ENCODE measurements at places on chromosomes 6 and 20.
A peak's percentile ranks its signal among the peaks of the same experiment; 100 is the strongest.

DNA sequence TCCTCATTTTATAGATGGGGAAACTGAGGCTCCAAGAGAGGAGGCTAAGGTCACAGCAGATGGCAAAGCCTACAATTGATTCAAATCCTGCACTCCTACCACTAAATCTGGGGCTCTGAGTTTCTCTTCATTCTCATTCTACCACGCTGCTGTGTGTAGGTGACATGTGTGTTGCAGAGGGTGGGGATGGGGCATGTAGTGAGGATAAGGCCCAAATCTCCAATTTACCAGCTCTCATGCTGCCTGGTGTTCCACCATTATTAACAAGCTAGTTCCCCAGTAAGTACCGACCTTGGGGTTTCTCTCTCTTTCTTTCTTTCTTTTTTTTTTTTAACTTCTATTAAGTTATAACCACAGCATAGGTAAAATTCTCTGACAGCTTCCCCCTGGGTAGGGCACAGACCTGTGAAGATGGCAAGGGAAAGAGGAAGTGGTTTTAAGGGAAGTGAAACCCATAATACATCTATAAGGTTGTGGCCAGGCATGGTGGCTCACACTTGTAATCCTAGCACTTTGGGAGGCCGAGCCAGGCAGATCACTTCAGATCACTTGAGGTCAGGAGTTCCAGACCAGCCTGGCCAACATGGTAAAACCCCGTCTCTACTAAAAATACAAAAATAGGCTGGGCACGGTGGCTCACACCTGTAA, 13.0 kb upstream of the MATN4 start:
- no peak for DNase-seq

DNA sequence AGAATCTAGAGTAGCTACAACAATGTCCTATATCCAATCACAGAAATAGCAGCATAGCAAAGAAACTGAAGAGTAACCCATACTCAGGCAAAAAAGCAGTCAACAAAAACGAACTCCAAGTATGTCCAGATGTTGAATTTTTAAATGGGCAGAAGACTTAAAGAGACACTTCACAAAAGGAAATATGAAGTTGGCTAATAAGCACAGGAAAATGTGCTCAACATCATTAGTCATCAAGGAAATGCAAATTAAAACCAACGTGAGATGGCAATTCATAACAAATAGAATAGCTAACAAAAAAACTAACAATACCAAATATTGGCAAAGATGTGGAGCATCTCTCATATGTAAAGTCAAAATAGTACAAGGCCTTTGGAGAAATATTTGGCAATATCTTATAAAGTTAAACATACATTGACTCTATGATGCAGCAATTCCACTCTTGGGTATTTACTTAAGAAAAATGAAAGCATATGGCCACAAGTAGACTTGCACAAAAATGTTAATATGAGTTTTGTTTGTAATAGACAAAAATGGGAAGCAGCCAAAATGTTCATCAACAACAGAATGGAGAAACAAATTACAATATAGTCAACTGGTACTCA, 37.7 kb downstream of the FRK start:
- DNase-seq: no peak

- DNase-seq: no peak
Measured at GRCh38 chr20:38119446-38119845, 45.6 kb downstream of the TGM2 start.

DNA sequence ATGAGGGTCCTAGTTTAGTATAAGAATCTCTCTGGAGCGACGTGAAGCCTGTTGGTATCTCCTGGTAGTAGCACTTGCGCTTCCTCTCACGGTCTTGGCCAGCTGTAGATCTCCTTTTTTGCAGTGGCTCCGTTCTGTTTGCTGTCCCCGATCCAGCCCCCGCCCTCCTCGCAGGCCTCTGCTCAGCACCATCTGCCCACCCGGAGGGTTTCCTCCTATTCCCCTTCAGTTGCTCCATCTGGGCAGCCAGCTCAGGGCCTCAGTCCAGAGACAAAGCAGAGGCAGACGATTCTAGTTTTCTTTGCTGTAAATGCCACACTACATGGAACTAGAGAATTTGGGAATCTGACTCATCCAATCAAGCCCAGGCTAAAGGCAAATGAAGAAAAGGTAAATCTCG, 126.6 kb downstream of the TIAM2 start:
- DNase-seq: no peak

- DNase-seq: no peak
Measured at GRCh38 chr20:36989797-36990196, 38.3 kb upstream of the SAMHD1 start.

- no peak for DNase-seq
Measured at GRCh38 chr6:139961190-139961589, 586.7 kb upstream of the CITED2 start.

GRCh38 chr6:106732376-106732940, 103.1 kb downstream of the QRSL1 start:
- no peak for DNase-seq

GRCh38 chr20:53642196-53643030, 48.8 kb upstream of the ZNF217 start:
- DNase-seq: no peak

GRCh38 chr6:134723081-134723871, 226.6 kb downstream of the ALDH8A1 start:
- DNase-seq: no peak

- no peak for DNase-seq
Measured at GRCh38 chr20:63057171-63058117, 50.7 kb upstream of the BHLHE23 start.

- no peak for DNase-seq
Measured at GRCh38 chr20:58878399-58878798, 25.9 kb downstream of the GNAS start.

DNA sequence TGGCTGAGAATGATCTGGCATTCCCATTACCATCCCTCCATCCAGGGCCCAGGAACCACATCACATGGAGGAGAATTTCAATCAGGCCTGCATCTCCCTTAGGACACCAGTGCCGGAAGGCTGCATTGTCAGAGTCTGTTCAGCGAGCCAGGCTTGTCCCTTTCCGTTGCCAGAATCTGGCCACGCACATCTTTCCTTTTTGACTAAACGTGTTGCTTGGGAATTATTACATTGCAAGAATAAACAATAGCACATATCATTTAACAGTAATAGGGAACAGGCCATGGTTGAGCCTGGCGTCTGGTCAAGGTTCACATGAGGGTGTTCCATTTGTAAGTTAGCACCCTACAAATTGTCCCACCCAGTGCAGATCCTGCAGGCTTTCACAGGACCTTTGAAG, 42.8 kb downstream of the SOBP start:
- DNase-seq: no peak

DNA sequence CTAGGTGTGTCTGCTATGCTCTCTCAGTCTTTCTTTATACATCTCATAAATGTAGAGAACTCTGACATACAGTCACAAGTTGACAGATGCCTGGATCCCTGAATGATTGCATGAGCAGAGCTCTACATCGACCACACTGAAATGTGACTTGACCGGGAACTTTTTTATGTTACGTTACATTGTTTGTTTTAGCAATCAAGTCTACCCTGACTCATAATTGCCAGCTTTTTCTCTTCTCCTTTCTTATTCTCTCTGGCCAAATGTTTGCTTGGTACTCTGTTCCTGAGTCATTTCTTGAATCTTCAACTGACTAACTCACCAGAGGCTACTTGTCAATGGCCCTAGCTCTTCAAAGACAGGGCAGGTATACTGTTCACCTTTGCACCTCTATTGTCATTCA, 213.6 kb upstream of the DTNBP1 start:
- DNase-seq: no peak

GRCh38 chr6:137211910-137212309, 7.3 kb downstream of the IFNGR1 start:
- no peak for DNase-seq

- DNase-seq: no peak
Measured at GRCh38 chr20:19463597-19463996, 251.2 kb downstream of the SLC24A3 start.

DNA sequence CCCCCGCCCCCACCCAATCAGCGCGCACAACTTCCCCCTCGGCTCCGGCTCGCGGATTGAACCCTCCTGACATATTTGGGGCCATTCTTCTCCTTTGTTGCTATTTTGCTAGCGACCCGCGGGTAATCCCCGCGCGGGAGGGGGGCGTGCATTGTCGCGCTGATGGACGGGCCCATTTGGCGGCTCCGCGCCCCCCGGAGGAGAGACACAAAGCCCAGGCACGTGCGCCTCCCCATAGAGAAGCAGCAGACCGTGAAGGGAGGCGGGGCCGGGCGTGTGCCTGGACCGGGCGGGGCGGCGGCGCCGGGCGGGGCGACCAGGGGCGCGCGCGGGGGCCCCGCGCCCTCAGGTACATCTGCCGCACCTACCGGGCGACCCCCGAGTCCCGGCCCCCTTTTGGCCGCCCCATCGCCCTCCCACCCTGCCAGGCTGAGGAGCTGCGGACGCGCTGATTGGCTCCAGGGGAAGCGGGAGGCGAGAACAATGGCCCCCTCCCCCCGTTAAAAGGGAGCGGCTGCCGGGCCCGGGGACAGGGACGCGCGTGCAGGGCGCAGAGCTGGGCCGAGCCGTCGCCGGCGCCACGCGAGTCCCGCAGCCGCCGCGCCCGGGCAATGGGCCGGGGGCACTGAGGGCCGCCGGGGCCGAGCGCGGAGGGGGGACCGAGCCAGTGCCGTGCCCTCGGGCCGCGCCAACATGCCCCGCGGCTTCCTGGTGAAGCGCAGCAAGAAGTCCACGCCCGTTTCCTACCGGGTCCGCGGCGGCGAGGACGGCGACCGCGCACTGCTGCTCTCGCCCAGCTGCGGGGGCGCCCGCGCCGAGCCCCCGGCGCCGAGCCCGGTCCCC, at the start of gene INSM1:
Gene INSM1 (plus strand): TSS at position 530 of the 843 bp plus-strand sequence. CDS start 164 bp downstream, at position 694.
- DNase-seq: no peak

DNA sequence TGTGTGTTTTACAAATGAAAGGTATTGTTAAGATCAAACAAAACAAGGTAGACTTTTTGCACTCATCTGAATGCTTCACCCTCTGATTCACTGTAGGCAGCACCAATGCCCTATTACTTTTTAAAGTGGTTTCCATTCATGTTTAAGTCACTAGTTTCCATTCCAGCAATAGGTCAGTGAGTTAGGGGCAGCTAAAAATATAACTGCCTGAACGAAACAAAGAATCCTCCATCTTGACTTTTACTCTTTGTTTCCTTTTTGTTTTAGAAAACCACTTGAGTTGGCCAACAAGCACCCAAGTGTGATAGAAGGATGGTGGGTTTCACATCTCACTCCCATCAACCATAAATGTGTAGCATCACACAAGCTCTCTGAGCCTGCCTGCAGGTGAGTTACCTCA, 25.5 kb downstream of the CLIC5 start:
- DNase-seq: no peak

GRCh38 chr20:12969071-12969669, 39.6 kb upstream of the SPTLC3 start:
- DNase-seq: no peak

GRCh38 chr6:18053078-18053477, 65.6 kb upstream of the KIF13A start:
- DNase-seq: no peak

DNA sequence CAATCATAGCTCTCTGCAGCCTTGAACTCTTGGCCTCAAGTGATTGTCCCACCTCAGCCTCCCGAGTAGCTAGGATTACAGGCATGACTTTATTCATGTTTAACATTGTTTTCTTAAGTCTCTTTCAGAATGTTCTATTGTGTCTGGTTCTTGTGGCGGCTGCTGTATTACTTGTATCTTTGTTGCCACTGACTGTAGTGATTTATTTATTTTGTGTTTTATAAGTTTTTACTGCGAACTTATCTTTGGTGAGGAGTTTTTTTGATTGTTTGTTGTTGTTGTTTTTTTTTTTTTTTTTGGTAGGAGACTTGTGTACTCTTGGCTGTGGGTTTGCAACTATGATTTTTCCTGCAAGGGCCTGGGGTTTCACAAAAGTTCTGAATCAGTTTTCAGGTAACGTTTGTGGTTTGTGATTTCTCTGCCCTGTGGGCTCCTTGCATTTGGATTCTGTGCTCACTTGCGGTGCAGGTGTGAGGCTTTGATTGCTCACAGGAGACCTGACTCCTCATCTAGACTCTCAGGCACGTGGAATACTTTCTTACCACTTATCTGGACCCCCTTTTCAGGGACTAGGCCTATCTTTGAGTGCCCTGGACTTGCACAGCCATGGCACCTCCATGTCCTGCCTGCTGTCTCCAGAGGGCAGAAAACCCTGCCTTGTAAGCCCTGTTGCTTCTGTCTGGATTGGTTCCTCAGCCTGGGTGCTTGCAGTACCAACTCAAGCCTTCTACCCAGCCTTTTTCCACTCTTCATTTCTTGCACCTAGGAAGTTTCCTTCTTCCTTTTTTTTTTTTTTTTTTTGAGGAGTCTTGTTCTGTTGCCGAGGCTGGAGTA, 25.2 kb downstream of the KIF25 start:
- DNase-seq: no peak

DNA sequence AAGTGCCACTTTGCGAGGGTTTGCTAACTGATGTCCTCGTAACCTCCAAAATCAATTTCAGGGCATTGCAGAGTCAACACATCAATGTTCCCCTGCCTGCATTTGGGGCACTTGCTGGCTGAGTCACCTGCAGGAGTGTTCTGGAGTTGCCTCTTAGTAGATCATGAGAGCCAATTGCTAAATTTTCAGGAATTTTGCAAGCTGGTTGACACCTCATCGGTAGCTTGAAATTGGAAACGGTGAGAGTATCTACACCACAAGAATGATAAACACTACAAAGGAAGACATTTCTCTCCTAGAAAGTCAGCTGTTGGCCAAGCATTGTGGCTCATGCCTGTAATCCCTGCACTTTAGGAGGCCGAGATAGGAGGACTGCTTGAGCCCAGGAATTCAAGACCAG, 10.8 kb upstream of the BFSP1 start:
- no peak for DNase-seq

GRCh38 chr6:131277591-131277990, 142.3 kb downstream of the AKAP7 start:
- DNase-seq: no peak

- peak; percentile 19 for DNase-seq
Measured at GRCh38 chr6:163414946-163415619, 565 bp downstream of the QKI start.

GRCh38 chr6:31203345-31203979, 33.0 kb upstream of the POU5F1 start:
- DNase-seq: peak; percentile 43

DNA sequence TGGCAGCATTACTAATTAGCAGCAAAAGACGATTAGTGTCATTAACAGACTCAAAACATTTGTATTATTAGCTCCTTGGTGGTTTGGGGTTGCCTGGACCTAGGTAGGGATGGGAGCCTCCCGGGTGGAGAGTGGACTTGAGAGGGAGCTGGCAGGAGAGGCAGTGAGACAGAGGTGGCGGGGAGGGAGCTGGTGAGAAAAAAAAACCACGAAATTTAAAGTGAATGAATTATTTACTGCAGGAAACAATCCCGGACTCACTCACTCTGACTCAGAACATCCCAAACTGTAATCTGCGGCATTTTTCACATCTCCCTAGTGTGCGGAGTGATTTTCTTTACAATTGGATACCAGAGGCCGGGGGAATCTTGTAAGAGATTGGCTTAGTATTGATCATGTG, 14.3 kb upstream of the CDH22 start:
- no peak for DNase-seq

GRCh38 chr6:52135217-52135616, 47.8 kb upstream of the PKHD1 start:
- no peak for DNase-seq
